Activated CD8-positive, alpha-beta T cell treated with anti-CD3 and anti-CD28 coated beads, Interleukin-2, amount 10 ng/mL, durations not matched to agents 7 days and 5 days (primary cell): ENCODE measurements at places on chromosomes 2 and 18. TPM values are rescaled to one million over a fixed set of nuclear protein-coding genes. Genes with fewer than 3 reads are reported as not detected.

EML6 gene
- 1.3 TPM for total RNA-seq

GRCh38 chr2:58283931-58284330 lies 42.8 kb upstream of the FANCL start:
- no peak for DNase-seq

DNA sequence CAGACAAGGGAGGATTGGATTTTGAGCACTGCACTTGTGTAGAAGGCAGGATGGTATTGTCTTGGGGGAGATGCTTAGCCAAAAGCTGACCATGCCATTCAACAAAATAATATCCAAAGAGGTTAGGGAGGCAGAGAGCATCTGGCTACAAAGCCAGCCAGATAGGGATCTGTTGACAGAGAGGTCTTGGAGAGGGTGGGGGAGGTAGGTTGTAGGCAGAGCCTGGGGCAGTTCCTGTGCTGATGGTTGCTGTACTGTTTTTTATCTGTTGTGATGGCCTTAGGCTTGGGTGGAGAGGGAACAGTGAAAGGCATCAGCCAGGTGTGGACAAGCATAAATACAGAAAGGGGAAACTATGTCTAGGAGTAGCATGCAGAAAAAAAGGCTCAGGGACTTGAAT lies 100.9 kb downstream of the AQP4 start:
- no peak for DNase-seq

DNA sequence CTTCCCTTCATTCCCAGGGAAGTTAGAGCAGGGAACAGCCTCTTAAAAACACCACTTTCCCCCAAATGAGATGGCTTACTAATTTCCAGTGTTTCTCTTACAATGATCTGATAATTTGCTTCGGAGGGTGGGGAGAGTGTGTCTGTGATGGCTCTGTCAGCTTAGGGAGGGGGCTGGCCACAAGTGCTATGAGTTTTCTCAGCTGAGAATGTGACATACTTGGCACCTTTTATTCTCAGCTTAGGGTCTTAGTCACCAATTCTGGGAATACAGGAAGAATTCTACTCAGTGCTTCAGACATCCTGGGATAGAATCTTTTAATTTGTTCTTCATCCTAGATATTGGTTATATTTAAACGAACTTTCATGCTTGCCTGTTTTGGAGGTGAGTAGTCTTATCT lies 64.4 kb downstream of the AOX1 start:
- no peak for DNase-seq

ERFE gene
- total RNA-seq: 0.50 TPM

DNA sequence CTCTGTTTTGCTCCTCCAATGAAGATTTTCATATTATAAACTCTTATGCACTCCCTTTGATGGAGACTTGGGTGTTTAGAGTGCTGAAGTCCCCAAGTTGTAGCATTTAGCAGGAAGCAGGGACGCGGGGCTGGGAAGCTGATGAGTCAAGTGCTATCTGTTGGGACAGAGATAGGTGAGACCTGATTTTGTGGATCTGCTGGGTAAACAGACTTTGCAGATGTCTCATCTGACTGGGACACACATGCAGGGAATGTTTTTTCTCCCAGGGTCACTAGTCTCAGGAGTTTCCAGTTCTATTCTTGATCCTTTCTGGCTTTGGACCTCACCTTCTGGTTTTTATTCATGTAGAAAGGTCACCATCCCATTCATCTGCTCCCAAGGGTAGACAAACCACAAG lies 79.7 kb upstream of the ACAA2 start:
- no peak for DNase-seq

DNA sequence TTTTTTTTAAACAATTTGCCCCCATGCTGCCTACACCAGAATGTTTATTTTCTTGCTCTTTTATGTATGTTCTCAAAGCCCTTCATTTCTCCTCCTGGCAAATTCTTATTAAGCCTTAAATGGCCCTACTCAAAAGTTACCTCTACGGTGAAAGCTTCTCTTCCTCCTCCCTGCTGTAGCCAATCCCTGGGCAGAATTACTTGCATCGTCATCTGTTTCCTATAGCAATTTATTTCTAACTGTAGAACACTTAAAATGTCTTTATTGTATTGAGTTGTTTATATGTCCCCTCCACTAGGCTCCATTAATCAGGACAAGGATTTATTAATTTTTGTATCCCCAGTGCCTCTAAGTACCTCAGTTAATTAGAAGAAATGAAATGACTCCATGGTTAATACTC lies 2.5 kb upstream of the RAD51AP2 start:
- DNase-seq: no peak

DNA sequence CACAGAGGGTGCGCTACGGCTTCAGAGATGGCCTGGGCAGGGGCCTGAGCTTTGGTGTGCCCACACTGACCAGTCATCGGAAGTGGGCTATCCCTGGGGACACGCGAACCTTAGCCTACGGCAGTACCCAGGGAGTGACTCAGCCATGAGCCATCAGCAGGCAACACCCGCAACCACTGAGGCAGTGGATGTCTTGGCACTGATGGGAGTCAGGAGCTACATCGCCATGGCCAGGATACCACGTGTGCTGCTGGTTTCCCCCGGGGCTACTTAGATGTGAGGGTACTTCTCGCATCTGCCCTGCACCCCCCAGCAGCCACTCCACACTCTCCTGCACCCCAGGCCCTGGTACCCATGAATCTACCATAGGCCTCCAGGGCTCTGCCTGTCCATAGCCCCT lies 12.8 kb upstream of the HPCAL1 start:
- DNase-seq: no peak

DNA sequence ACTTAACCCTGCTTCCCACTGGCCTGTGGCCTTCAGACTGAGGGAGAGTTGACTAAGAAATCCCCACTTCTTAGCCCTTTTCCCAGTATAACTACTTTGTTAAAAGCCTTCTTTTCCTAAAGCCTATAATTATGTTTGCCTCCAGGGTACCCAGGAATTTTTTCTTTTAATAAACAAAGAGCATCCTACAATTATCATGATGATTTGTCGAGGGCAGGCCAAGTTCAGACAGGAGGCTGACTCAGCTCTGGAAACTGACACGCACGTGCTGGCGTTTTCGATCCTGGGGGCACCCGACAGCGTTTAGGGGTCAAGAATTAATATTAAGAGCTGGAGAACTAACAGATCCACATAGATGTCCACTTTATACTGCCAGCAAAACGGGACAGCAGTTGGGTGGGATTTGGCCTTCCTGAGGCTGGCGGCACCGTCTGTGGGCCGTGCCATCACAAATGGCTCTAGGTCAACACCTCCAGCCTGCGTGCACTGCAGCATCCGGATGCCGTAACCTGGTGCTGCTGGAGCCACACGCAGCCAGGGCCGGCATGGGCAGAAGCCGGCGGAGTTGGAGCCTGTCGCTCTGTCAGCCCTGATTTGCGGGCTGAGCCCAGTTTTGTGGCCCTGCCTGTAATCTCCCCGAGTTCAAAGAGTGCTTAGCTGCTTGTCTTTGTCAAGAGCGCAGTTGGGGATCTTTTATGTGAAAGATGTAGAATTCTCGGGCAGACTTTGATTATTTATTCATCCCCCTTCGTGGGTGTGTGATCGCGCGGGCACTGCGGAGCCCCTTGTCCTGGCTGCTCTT lies 191.0 kb downstream of the GLI2 start:
- no peak for DNase-seq

DNA sequence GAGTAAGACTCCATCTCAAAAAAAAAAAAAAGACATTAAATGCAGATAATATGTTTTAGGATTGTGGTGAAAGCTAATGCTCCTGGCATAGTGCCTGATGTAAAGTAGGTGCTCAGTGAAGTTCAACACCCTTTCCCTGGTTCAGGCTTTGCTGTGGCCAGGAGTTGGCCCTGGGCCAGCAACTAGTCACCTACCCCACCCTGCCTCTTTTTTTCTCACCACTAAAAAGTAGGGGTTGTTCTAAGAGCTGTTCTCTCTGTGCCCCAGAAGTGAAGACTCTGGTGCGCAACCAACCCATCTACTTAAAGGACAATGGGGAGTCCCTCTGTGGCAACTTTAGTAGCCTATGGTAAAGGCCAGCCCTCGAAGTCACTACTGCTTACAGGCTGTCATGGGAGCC lies 75.9 kb downstream of the DNMT3A start:
- no peak for DNase-seq

STAT4 gene
- 154 TPM for total RNA-seq

DNA sequence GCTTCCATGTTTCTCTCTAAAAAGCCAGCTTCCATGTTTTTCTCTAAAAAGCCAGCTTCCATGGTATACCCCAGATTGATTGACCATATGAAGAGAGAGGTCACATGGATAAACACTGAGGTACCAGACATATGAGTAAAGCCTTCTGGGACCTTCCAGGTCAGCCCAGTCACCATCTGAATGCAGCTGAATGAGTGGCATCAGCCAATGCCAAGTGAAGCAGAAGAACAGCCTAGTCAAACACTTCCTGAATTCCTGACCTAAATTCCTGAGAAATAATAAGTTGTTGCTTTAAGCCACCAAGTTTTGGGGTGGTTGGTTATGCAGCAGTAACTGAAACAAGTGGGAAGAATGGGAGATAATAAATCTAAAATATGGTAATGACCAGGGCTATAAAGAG lies 5.7 kb upstream of the ALS2 start:
- DNase-seq: no peak

- no peak for DNase-seq
Observed at GRCh38 chr2:69055688-69056470, 42.9 kb downstream of the ANTXR1 start.

GRCh38 chr18:58229162-58229561 lies 185.1 kb downstream of the NEDD4L start:
- DNase-seq: no peak

DNA sequence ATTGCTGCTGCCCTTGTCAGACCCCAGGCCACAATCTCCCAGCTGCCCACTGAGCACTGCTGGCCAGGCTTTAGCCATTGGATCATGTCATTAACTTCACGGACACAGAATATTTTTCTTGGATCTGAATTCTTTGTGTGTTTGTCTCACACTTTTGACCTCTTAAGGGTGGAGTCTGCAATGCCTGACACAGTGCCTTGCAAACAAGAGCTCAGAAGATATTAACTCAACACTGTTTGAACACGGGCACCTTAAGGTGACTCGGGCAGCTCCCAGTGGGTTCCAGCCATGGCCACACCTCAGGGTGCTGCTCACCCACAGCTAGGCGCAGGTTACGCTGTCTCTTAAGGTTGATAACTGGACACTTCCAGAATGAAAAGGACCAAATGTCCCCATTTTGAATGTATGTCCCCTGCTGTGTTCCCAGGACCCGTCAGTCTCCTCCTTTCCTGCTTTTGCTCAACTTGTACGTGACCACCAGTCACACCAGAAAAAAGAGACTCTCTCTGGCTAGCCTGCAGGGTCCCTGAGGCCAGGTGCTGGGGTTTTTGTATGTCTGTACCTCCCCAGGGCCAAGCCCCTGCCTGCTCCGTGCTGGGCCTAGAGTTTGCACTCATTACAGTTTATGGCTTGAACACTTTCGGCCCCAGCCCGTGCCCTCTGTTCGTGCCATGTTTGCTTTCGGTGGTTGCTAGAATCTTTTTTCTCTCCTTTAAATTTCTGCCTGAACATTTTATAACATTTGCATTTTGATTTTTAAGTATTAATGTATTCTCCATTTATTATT lies 33.4 kb upstream of the TMEM131 start:
- no peak for DNase-seq

DNA sequence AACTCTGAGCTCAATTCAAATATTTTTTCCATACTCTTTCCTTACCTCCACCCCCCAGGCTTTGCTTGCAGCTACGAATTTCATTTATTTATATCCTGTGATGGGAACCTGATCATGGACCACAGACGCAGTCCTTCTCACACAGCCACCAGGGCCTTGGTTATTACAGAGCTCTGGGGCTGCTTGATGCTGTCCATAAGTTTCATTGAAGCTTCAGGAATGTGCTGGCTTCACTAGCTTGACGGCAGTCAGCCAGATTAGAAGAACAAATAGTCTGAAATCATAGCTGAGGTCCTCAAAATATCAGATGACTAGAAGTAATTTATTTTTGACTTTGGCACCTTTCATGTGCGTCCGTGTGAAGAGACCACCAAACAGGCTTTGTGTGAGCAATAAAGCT lies 104.9 kb downstream of the VWA3B start:
- no peak for DNase-seq

- no peak for DNase-seq
Observed at GRCh38 chr2:222288590-222289277, 10.1 kb downstream of the PAX3 start.

GRCh38 chr2:214127170-214127569 lies 283.7 kb upstream of the VWC2L start:
- DNase-seq: no peak

- DNase-seq: no peak
Observed at GRCh38 chr18:10514082-10514481, 11.7 kb upstream of the NAPG start.

GRCh38 chr18:58321986-58322385 lies 278.0 kb downstream of the NEDD4L start:
- DNase-seq: peak; percentile 59

ASXL3 gene
- total RNA-seq: not detected

GRCh38 chr2:147515213-147515612 lies 329.6 kb upstream of the ACVR2A start:
- no peak for DNase-seq

TMEM182 gene
- 3.1 TPM for total RNA-seq

- no peak for DNase-seq
Observed at GRCh38 chr2:129880971-129881370, 98.5 kb upstream of the RAB6C start.

AQP12A gene
- total RNA-seq: not detected

POTEJ gene
- not detected for total RNA-seq

- DNase-seq: no peak
Observed at GRCh38 chr2:189641002-189641401, 20.3 kb upstream of the ASNSD1 start.

DNA sequence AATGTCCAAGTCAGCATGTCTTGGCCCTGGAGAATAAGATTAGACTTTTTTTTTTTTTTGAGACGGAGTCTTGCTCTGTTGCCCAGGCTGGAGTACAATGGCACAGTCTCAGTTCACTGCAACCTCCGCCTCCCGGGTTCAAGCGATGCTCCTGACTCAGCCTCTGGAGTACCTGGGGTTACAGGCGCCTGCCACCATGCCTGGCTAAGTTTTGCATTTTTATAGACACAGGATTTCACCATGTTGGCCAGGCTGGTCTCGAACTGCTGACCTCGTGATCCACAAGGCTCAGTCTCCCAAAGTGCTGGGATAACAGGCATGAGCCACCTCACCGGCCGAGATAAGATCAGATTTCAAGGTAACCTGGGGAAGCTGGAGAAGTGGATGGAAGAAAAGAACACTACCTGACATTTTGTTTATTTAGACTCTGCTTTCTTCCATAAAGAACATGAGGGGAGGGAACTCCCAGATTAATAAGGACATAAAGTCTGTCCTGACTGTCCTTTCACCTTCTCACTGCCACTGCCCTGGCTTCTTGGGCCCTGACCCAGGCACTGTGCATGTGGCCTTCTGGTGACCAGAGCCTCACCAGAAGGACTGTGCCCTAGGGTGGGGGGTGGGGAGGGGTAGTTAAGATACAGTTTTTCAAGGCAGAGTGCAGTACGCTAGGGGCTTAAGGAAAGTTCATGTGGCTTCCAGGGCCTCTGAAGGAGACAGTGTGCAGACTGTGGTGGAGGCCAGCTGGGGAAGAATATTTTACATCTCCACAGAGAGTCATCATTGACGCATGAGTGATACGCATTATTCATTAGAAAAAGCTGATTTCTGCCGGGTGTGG lies 4.8 kb upstream of the IMPA2 start:
- DNase-seq: no peak

GRCh38 chr2:6730003-6730402 lies 135.7 kb downstream of the CMPK2 start:
- DNase-seq: no peak
